H7 (cell line): ENCODE measurements at places on chromosomes 4 and X.

GRCh38 chr4:38396845-38397547, 267.0 kb upstream of the KLF3 start:
- no peak for DNase-seq

DNA sequence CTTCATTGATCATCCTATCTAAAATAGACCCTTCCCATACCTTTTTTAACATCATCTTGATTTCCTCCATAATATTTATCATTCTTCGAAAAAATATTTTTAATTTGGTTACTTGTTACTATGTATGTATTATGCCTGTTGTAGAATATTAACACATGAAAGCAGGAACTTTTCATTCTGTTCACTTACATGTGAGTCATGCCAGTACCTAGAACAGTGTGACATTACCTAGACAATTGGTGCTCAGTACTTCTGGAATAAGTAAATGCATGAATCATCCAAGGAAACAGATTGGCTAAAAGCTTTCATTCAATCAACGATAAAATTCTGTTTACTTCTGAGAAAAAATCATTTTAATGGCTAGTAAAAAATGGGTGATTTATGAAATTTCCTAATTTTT, 76.4 kb downstream of the CXXC4 start:
- DNase-seq = no peak

DNA sequence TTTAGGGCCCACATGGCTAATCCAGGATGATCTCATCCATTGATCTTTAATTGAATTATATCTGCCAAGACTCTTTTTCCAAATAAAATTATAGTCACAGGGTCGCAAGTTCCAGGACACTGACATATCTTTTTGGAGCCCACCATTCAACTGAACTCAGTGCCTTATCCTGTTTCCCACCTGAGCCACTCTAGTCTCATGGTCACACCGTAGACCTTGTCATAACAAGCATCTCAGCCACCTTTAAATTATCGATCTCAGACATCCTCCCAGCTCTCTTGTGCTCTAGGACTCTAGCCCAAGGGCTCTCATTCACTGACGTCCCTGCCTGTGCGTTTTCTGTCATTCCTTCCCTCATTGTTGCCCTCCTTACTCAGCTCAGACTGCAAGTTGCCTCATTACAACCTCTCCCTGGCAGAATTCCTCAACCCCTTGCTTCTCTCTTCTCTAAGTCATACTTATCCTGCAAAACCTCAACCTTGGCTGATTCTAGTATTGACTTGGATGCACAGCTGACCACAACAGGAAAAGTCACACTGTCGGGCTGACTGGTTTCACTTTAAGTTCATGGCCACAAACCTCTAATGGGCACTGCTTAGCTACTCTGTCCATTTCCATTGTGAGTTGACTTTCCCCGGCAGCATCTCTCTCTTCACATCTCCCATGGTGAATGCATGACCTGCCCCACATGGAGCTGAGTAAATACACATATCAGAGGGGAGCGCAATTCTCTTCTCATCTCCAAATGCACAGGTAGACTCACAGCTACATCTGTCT, 91.0 kb upstream of the TRIM2 start:
- no peak for DNase-seq

DNA sequence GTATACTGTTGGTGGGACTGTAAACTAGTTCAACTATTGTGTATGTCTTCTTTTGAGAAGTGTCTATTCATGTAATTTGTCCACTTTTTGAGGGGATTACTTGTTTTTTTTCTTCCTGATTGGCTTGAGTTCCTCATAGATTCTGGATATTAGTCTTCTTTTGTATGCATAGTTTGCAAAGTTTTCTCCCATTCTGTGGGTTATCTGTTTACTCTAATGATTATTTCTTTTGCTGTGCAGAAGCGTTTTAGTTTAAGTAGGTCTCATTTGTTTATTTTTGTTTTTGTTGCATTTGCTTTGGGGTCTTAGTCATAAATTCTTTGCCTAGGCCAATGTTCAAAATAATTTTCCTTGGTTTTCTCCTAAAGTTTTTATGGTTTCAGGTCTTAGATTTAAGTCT, 26.6 kb upstream of the ANTXR2 start:
- DNase-seq = no peak

DNA sequence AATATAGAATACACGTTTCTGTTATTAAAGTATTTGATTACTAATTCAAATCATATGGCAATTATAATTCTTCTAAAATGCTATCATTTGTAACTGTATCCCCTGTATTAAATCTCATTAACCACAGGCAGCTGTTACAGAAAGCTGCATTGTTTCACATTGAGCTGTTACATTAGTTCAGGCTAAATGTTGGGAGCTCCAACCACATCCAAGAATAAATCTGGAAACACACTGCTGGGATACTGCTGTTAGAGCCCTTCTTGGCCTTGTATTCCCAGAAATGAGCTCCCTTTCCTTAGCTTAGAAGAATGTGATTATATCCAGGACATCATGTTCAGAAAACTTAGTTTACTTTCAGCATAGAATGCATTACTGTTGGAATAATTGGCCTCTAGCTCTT, 48.2 kb downstream of the GUCY1B1 start:
- DNase-seq = no peak

GRCh38 chrX:50643525-50644137, 170.4 kb downstream of the SHROOM4 start:
- DNase-seq = no peak

- no peak for DNase-seq
These were observed 1293.9 kb downstream of the FSTL5 start for GRCh38 chr4:160869899-160870298.

GRCh38 chr4:137454767-137455166, 77.5 kb downstream of the PCDH18 start:
- no peak for DNase-seq

DNA sequence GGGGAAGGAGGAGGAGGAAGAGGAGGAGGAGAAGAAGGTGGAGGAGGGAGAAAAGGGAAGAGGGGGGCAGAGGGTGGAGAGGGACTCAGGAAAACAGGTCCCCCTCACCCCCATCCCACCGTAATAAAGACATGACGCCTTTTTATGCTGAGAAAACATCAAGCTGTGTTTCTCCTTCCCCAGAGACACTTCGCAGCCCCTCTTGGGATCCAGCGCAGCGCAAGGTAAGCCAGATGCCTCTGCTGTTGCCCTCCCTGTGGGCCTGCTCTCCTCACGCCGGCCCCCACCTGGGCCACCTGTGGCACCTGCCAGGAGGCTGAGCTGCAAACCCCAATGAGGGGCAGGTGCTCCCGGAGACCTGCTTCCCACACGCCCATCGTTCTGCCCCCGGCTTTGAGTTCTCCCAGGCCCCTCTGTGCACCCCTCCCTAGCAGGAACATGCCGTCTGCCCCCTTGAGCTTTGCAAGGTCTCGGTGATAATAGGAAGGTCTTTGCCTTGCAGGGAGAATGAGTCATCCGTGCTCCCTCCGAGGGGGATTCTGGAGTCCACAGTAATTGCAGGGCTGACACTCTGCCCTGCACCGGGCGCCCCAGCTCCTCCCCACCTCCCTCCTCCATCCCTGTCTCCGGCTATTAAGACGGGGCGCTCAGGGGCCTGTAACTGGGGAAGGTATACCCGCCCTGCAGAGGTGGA, 45.3 kb upstream of the SHOX start:
- peak; percentile 41 for DNase-seq

- no peak for DNase-seq
These were observed 14.1 kb downstream of the TRPC5 start for GRCh38 chrX:112068430-112068829.

DNA sequence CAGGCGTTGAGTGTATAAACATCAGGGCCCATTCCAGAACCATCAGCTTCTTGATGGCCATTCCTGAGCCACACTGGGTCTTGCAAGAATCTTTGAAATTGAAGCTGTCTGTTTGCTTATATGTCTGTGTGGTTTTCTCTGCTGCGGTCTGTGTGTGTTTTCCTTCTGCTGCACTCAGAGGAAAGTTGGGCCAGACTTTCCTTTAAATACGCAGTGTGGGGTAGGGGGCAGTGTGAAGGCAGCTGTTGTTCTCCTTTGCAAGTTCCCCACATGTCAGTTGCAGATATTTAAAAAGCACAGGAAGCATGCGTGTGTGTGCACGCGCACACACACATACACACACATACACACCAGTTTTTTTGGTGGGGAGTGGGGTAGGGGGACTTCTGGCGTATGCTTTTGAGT, 32.1 kb downstream of the CCKAR start:
- no peak for DNase-seq

DNA sequence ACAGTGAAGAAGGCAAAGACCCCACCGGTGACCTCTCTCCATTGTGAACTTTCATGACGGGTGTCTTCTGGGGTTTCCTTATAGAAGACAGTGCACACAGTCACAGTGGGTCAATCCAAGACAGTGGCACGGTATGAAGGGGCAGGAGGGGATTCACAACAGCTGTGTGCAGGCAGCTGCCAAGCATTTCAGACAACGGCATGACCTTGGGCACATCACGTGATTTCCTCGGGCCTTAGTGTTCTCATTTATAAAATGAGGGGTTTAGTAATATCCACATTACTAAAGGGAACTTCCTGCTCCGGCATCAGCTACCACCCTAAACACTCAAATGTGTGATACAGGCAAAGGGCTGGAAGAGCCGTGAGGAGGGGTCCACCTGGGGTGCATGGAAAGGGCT, 42.9 kb downstream of the RBM47 start:
- DNase-seq = no peak

- DNase-seq = no peak
These were observed 23.3 kb downstream of the TBC1D14 start for GRCh38 chr4:6932918-6933317.

GRCh38 chr4:73606465-73606974, 13.7 kb downstream of the RASSF6 start:
- DNase-seq = no peak

DNA sequence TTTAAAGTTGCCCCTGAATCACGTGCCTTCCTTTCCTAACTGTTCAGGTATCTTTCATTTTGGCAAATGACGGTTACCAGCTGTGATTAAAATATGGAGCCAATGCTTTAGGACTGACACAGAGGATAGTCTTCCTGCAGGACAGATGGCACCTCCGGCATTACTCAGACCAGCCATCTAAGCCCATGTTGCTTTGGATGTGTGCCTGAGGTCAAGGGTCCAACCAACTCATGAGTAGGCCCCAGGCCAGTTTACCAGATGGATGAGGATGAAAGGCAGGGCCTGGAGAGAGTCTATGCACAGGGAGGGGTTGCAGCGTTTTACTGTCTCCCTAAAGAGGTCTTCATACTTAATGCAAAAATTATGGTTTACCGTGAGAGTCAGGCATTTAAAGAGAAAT, 174.0 kb upstream of the GATB start:
- DNase-seq = no peak

GRCh38 chrX:107442914-107443527, 6.4 kb upstream of the FRMPD3 start:
- peak; percentile 33 for DNase-seq

DNA sequence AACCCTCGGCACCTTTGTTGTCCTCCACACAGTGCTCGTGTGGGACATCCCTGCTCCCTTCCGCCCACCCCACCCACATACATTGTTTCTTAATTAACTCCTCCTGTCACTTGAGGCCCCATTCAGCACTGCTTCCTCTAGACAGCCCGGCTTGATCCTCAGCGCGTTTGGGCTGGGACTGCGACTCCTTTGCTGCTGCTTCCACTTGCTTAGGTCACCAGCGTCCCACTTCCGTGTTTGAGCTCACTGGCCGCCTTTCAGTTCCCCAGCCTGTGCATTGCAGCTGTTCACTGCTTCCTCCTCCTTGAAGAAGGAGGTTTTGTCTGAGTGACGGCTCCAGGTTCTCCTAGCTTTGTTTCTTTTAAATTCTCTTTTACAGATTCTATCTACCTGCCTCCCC, 16.1 kb downstream of the RNF4 start:
- DNase-seq = no peak

DNA sequence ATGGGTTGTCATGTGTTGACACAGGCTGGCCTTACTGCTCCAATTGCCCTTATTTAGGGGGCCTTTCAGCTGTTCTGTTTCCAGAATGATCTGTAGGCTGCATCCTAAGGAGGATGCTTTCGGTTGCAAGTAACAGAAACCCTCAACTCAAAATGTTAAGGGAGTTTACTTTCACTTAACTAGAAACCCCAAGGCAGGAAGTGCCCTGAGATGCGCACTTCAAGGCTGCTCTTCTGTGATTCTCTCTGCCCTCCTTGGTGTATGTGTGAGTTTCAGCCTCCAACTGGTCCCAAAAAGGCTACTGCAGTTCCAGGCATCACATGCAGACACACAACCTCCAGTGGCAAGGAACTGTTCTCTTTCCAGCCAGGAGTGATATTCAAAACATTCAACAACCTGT, 97.3 kb upstream of the ATP6AP2 start:
- no peak for DNase-seq

GRCh38 chr4:118193421-118193820, 159.1 kb downstream of the NDST3 start:
- DNase-seq = no peak

GRCh38 chr4:143019351-143019750, 165.4 kb upstream of the USP38 start:
- DNase-seq = no peak

DNA sequence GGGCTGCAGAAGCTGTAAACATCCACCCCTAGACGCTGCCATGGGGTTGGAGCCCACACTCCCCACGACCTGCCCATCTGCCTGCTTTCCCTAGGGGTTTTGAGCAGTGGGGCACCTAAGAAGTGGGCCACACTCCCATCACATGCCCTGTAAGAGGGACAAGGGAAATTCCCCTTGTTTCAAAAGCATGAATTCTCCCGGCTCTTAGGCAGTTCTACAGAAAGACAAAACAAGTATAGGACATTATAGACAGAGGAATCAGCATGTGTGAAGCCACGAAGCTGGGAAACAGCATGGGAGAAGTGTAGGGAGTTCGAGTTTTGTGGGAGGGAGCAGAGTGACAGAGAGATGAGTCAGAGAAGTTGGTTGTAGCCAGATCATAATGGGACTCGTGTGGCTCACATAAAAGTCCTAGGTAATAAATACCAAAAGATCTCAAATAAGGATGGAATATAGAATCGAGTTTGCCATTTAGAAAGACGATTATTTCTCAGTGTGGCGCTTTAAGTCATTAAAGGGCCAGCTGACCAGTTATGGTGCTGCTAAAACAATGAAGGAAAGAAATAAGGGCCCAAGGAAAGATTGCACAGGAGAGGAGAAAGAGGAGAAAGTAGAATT, 23.9 kb downstream of the APOO start:
- DNase-seq = peak; percentile 63

GRCh38 chr4:125313989-125314667, 627 bp upstream of the FAT4 start:
- DNase-seq = peak; percentile 20

- no peak for DNase-seq
These were observed 134.2 kb downstream of the GALNTL6 start for GRCh38 chr4:171947400-171947799.

GRCh38 chr4:150236626-150237025, 158.4 kb downstream of the DCLK2 start:
- no peak for DNase-seq

DNA sequence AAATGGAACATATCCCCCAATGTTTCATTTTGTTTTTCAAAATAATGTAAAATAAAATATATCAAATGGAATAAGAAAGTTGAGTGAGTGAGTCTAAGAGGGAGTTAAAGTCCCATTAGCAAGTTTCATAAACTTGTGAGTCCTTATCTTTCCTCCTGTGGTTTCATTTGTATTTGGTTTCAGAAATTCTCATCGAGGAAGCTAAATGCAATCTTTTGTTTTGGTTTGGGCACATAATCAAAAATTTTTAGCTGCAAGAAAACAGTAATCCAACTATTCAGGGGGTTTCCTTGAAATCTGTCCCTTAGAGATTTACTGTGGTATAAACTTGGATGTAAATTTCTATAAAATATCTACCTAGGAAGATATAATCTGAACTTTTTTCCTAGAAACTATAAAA, 124.2 kb downstream of the CAMK2D start:
- DNase-seq = no peak

- DNase-seq = no peak
These were observed 380.7 kb downstream of the ADGRL3 start for GRCh38 chr4:61580721-61581377.
